ENCODE measurements at places on chromosomes 5 and 9. TPM values are rescaled to one million over a fixed set of nuclear protein-coding genes. Genes with fewer than 3 reads are reported as not detected.
A peak's percentile ranks its signal among the peaks of the same experiment; 100 is the strongest.

RETREG1 gene
- 20.0 TPM for total RNA-seq

GRIA1 gene
- not detected for total RNA-seq

DOCK2 gene
- 192 TPM for total RNA-seq

- no peak for DNase-seq
Observed at GRCh38 chr9:33184963-33185362, 17.8 kb upstream of the B4GALT1 start.

- DNase-seq, result no peak
Observed at GRCh38 chr5:911601-912000, 18.9 kb downstream of the TRIP13 start.

FOXI1 gene
- not detected for total RNA-seq

DNA sequence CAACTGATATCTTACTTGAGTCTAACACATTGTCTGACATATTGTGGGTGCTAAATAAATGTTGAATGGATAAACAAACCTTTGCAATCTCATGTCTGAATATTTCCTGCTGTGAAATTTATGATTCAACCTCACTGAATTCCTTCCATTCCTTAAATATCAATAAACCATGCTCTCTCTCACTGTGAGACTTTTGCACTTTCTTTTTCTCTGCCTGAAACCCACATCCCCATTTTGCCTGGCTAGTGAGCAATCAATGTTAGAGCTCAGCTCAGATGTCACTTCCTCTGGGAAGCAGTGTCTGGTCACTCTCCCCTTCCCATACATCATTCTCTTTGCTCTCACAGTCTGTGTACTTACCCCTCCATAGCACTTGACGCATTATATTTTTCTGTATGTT lies 383.7 kb upstream of the TRPC7 start:
- DNase-seq, result no peak

- no peak for DNase-seq
Observed at GRCh38 chr5:167708449-167708848, 583.0 kb upstream of the WWC1 start.

DNA sequence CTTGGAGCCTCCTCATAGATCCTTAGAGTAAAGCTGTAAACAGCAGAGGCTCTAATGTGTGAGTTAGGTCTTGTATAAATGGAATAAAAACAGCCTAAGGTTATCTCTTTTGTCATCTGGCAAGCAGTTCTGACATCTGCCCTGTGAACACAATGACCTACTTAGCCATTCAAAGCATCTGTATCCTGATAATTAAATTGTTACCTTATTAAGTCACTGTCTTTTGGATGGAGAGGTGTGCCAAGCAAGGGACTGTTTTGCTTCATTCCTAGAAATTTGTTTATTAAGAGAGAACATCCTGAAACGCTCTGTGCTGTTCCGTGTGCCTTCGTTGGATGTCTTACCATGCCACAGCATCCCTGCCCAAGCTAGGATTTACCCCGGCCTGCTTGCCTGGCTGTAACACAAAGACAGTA lies 1.5 kb downstream of the LSM11 start:
- DNase-seq, result no peak

DNA sequence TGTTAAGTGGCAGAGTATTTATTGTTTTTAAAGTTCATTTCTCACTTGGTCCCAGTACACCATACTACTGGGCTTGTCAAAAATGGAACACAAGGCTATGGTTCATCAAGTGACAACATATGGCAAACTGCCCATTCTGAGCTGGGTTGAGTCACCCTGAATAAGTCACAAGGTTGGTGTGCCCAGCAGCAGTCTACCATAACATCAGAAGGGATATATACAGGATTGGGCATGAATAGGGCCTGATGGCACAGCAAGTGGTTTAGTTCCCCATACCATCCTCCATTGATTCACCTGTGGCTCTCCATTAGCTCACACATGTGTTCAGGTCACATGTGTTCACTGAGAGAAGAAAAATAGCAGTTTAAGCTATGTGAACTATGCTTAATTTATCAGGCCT lies 249.8 kb upstream of the PRDM9 start:
- DNase-seq, result no peak

CNTFR gene
- total RNA-seq, result not detected

PCDHGA1 gene
- total RNA-seq, result not detected

DNA sequence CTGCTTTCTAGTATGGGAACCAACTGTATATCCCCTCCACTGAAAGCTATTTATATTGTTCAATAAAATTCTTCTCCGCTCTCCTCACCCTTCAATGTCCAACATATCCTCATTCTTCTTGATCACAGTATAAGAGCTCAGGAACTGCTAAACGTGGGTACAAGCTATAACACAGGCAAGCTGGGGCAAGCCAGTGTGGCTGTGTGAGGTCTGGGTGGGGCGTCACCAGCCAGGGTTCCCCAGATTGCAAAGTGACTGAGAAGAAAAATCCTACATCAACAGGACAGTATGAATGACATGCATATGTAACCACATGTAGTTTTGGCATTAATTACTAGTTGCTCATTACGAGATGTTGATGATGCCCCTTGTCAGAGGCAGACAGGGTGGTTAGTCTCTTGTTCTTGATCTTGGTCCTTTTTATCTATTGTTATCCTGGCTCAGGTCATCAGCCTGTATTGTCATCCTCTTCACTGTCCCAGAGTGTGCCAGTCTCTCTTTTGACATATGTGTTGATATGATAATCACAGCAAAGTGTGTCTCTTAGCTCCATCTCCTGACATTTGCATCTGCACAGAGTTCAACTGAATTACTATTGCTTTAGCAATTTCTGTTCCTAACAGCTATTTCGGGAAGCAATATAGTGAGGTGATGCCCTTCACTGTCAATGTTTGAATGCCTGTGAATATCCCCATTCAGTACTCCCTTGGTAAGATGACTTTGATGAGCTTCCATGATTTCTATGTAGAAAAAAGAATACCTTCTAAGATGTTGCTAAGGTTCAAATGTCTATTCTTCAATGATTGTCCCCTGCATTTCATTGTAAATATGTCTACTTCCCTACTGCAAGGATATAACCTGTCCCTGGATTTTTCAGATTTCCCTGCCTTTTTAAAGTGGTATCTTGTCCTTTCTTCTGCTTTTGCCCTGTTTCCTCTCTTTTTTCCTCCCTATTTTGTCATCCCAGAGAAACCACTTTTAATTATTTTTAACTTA lies 140.3 kb downstream of the MAT2B start:
- no peak for DNase-seq

DMRT3 gene
- total RNA-seq, result not detected

GRCh38 chr5:66595756-66596635 lies at the start of gene MAST4:
MAST4 (plus strand) TSS chr5:66596393; CDS start chr5:66596656, 263 bp downstream.
- DNase-seq, result peak; percentile 88

DNA sequence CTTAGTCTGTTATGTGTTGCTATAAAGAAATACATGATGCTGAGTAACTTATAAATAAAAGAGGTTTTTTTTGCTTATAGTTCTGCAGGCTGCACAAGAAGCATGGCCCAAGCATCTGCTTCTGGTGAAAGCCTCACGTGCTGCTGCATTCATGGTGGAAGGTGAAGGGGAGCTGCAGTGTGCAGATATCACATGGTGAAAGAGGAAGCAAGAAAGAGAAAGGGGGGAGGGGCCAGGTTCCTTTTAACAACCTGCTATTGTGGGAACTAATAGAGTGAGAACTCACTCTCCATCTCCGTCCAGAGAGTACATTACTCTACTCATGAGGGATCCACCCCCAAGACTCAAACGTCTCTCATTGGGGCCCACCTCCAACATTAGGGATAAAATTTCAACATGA lies 12.5 kb upstream of the PARP8 start:
- DNase-seq, result no peak

RMND5B gene
- total RNA-seq, result 26.7 TPM

GRCh38 chr9:91421128-91421765 lies 2.4 kb downstream of the NFIL3 start:
- DNase-seq, result peak; percentile 23

HTR4 gene
- total RNA-seq, result not detected

BTNL3 gene
- not detected for total RNA-seq

DNA sequence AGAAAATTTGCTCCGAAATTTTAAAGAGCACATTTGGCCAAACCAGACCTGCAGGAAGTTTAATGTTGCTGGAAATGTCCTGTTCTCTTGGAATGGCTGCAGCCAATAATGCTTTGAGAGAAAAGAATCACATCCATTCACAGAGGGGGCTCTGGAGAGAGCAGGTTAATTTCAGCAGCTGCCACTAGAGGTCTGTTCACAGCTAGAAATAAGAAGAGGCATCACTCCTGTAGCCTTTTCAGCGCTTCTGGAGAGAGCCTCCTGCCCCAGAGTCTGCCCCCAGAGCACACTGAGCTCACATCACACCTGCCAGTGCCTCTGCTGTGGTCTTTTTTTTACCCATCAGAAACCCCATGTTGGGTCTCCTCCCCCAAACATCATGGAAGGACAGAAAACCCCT lies 124.8 kb upstream of the RAD23B start:
- no peak for DNase-seq

DNA sequence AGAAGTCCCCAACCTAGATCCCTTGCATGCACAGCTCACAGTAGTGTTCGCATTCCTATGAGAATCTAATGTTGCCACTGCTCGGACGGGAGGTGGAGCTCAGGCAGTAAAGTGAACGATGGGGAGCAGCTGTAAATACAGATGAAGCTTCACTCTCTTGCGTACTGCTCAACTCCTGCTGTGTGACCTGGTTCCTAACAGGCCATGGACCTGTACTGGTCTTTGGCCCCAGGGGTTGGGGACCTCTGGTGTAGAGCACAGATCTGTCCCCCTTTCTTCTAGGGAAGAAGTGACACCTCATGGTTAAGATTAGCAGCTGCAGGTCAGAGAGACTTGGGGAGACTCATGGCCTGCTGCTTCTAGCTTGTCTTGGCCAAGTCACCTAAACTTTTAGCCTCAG lies 7.1 kb downstream of the ARHGEF28 start:
- no peak for DNase-seq

- DNase-seq, result no peak
Observed at GRCh38 chr9:95092262-95093072, 225.0 kb downstream of the FANCC start.

GRCh38 chr5:51380603-51381207 lies 2.5 kb upstream of the ISL1 start:
- peak; percentile 18 for DNase-seq

FNIP1 gene
- total RNA-seq, result 16.8 TPM

GRCh38 chr5:173697931-173698579 lies 81.6 kb upstream of the BOD1 start:
- no peak for DNase-seq

- no peak for DNase-seq
Observed at GRCh38 chr9:132908635-132909034, 29.9 kb downstream of the SPACA9 start.

DNA sequence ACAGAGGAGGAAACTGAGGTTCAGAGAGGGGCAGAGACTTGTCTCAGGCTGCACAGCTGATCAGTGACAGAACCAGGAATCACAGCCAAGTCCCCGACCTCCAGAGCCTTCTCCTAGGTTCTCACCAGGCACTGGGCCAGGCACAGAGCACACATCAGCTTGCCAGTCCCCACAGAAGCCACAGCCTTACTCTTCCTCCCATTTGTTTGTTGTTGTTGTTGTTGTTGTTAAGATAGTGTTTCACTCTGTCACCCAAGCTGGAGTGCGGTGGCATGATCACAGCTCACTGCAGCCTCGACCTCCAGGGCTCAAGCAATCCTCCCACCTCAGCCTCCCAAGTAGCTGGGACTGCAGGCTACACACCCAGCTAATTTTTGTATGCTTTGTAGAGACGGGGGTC lies 41.4 kb downstream of the NAIF1 start:
- DNase-seq, result no peak

GRCh38 chr9:90442723-90443122 lies 199.9 kb downstream of the DIRAS2 start:
- no peak for DNase-seq

DNA sequence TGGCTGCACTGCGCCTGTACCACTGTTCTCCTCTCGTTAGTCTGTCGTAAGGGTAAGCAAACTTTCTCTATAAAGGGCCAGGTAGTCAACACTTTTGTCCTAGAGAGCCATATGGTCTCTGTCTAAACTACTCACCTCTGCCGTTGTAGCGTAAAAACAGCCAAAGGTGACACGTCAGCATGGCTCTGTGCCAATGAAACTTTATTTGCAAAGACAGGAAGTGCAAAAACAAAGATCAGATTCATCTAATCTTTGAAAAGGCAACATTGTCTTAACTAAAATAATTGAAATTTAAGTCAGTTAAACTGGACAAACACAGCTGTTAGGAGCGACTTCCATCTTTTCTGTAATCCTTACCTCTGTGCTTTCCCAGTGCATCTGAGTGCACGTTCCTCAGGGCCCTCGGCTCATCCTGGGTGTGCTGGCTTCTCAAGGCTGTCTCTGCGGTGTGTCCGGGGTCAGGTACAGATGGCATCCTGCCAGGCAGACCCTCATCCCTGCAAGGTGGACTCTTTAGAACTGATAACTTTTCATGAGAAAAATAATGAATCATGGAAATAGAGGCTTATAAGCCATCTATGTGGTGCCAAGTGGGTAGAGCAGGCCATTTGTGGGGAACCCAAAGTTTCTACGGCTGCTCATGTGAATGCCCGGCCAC lies 35.2 kb upstream of the IRX4 start:
- DNase-seq, result no peak

DNA sequence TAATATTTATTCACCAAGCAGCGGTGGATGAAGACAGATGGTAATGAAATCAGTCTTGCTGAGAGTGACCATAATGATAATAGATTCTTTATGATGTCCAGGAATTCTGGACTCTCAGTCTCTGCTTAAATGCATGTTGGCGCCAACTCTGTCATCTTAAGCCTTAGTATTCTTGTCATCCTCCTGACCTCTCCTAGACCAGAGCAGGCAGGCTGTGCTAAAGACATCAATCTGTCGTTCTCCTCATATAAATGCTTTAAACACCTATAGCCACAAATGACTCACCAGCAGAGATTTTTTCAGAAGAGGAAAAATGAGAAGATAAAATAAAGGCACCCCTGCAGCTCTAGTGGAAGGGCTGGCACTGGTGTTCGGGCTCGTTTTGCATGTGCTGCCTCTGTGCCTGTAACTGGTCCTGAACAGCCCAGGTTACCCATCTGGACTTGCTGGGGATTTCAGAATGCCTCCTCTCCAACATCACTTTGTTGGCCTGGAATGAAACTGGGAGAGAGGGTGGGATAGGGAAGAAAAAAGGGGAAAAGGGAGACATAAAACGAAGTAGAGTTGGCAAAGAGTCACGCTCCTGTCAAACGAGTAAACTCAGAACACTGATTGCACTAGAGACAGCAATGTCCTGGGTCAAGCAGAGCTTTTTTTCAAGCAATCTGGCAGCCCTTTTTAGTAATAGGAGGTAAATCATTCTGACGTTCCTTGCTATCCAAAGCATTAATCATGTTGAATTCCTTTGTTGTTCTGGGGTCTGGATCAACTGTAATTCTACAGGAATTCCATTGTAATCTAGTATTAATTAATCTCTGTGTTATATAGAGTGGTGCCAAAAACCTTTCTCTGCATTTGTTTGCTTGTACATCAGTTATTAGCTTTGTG lies 195.5 kb upstream of the CLINT1 start:
- no peak for DNase-seq

DNA sequence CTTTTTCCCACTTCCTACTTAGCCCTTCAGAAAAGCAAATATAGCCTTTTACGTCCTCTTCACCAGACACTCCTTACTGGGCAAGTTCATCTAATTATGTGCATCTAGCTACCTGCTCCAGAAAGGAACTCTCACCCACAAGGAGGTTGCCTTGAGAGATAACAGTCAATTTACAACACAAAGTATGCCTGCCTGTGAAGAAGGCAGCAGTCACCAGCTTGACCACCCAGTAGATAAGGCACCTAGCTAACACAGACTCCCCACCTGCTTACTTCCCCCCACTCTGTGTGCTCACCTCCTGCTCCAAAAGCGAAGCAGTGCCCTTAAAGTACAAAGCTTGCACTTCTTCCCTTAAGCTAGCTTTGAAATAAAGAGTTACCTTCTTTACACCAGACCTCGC lies 111.7 kb upstream of the MRPS30 start:
- no peak for DNase-seq
